Eye (tissue), 1 donor: ENCODE measurements at places on chromosomes 3 and 15.
A peak's percentile ranks its signal among the peaks of the same experiment; 100 is the strongest.

DNA sequence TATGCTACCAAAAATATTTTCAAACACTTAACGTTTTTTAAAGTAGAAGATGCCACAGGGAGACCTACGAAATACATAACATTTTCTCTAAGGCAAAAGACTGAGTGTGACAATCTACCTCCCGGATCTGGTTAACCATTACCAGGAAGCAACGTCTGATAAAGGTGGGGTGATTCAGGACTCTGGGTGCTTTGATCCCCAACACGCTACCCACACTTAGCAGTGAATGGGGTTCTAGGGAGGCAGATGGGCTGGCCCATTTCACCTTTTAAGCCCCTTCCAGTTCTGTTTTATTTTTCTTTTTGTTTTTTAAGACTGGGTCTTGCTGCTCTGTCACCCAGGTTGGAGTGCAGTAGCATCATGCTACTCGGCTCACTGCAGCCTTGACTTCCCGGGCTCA, 39.5 kb downstream of the EIF4E3 start:
- DNase-seq = no peak

- peak; percentile 67 for DNase-seq
Observed at GRCh38 chr3:74862476-74862875, 248.0 kb upstream of the CNTN3 start.

- no peak for DNase-seq
Observed at GRCh38 chr3:6929918-6930317, 69.0 kb downstream of the GRM7 start.

- no peak for DNase-seq
Observed at GRCh38 chr3:113141543-113141942, 69.8 kb upstream of the BOC start.
